Activated CD4-positive, alpha-beta T cell treated with anti-CD3 and anti-CD28 coated beads, Interleukin-2, amount 10 ng/mL, durations not matched to agents 24 days and 14 days (primary cell): ENCODE measurements at places on chromosomes 12 and 14.

DNA sequence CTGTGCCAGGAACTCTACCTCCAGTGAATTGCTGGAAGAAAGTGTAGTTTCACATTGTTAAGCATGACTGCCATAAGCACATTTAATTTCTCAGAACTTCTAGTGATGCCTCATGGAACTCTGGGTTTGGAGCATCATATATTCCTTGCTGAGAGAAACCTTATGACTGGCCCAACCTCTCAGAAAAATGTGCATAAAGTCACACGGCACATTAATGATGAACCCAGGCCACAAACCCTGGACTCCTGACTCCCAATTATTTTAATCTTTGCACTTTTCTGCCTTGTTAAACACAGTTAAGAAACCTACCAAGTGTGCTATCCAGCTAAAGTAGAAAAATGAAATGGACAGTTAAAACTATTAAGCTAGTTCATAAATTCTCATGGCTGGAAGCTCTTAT is 5.6 kb downstream of the TCP11L2 start:
- no peak for DNase-seq

DNA sequence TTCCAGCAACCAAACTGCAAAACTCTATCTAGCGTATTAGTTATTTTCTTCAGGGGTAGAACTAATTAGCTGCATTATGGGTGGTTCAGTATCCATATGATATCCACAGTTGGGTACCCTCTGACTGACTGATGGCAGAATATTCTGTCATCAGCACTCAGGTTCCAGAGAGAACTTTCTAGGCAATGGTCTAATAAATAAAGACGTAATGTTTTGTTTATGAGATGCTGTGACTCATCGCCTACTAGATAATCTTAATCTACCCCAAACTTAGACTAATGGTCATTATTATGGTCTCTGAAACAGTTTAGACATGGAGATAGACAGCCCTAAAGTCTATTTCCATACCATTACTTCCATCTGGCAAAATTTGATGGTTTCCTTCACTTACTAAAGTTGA is 220.1 kb downstream of the MED13L start:
- no peak for DNase-seq

DNA sequence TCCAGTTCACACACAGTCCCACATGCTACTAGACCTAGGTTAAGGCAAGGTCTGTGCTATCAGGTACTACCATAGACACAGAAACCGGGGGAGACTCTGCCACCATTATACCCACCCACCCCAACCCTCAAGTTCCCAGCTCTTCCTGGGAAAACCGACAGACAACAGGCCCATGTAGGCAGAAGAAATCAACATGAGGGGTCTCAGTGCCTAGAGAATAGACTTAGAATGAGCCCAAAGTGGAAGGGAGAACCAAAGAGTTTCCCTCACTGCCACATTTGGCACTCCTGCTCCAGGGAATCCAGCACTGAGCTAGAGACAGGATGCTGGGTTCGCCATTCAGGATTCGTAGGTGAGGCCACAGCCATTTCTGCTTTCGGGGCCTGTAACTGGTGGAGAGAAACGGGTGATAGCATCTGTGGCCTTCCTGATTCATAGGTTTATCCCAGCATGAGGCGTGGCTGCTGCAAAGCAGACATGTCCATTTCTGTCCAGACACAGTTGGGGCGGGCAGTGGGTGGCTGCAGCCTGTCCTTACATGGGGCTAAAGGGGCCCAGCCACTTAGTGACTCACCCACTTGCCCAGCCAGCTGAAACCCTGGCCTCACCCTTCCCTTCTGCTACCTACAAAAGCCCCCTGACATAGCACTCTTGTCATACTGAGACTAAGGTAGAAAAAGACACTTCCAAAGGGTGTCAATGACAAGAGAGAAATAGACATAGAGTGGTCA is 69.4 kb downstream of the IRF2BPL start:
- DNase-seq: peak; percentile 65

GRCh38 chr14:49405291-49405690 is 180.9 kb downstream of the RPS29 start:
- no peak for DNase-seq

DNA sequence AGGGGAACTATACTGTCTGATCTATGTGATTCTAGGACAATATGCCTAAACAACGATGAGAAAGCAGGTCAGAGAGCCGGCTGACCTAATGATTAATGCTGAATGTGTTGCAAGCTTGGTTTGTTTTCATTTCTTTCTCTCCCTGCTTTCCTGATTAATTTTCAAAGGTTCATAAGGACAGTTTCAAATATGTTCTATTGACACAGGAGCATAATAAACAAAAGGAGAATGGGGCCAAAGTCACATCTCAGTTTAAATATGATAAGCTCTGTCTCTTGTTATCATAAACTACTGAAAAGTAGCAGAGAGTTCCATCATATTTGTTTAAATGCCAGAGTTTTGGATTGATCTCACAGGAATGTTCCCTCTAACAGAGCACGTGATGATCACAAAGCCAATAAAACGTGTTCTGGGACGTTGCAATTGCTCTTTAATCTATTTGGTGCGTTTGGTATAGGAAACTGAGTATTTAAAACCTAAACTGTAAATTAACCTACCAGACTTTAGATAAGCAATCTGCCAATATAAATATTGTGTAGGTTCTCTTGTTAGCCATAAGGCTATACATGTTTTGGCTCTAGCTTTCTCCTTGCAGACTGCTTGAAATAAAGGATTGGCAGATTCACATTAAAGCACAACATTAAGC is 3.7 kb upstream of the HSD17B6 start:
- no peak for DNase-seq

GRCh38 chr14:68978172-68978911 is 760 bp downstream of the ACTN1 start:
- peak; percentile 84 for DNase-seq

DNA sequence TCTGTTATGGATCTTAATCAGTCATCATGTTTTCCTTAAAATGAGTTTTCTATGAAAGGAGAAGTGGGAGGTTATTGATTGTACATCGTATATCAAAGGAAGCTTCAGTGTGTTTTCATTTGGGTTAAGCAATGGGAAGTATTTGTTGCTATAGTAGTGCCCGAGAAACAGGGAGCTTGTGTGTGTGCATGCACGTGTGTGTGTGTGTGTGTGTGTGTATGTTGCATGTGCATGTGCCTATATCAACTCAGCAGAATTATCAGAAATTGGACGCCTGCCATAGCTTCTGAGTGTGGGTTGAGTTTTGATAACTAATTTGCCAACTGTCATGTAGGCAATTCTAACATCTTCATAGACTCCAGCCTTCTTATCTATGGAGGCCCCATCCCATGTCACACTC is 246.1 kb upstream of the CRY1 start:
- no peak for DNase-seq

DNA sequence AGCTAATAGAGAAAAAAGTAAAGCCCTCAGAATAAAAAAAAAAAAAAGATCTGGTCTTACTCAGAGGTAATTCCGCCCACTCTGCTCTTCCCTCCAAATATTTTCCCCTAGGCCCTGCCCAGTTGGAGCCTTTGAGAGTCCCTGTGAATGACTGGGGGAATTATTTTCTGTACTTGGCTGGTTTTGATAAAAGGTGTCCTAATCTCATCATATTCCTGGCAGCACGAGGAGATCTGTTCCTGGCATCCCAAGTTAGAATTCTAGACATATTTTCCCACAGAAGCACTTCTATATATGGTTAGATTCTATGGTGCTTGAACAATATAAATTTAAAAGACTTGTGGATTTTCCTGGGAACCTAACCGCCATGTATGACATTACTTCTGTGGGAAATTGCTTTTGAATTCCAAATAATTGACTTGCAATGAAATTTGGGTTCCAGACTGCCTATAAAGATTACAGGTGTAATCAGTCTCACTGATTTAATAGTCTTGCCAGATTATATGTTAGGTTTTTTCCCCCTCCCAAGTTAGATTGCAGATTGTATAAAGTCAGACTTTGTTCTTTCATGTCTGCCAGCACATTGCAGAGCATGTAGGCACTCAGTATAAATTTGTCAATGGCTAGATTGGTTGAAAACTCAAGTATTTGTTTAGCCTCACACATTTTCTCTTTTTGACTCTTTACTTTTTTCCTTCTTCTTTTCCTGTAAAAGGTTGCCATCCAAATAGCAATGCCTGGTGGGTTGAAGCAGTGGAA is 12.3 kb downstream of the GPX2 start:
- DNase-seq: no peak

DNA sequence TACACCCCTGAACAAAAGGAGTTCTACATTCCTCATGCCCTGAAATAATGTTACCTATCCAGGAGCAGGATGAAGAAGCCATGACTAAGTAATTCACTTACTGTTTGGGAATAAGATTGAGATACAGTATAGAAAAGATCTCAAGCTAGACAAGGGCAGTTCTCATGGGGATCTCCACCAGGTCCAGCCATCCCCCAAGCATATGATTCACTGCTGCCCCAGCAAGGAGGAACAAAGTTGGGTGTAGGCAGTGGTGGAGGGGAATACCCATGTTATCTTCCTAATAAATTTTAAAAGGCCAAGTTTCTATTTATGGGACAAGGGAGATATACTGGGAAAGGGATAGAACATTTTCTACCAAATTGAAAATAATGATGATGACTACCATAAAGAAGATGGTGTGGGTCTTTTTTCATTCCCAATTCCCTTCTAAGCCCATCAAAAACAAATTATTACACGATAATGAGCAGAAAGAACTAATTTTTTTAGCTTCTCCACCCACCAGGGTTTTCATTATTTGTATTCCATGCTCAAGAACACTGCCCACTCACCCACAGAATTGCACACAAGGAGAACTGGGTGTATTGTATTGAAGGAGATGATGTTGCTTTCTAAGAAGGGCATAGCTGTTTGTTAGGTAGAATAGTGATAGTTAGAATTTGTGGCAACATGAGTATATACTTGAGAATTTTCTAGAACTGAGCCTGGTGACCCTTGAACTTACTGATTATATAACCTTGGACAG is 204.6 kb downstream of the BTG1 start:
- no peak for DNase-seq

DNA sequence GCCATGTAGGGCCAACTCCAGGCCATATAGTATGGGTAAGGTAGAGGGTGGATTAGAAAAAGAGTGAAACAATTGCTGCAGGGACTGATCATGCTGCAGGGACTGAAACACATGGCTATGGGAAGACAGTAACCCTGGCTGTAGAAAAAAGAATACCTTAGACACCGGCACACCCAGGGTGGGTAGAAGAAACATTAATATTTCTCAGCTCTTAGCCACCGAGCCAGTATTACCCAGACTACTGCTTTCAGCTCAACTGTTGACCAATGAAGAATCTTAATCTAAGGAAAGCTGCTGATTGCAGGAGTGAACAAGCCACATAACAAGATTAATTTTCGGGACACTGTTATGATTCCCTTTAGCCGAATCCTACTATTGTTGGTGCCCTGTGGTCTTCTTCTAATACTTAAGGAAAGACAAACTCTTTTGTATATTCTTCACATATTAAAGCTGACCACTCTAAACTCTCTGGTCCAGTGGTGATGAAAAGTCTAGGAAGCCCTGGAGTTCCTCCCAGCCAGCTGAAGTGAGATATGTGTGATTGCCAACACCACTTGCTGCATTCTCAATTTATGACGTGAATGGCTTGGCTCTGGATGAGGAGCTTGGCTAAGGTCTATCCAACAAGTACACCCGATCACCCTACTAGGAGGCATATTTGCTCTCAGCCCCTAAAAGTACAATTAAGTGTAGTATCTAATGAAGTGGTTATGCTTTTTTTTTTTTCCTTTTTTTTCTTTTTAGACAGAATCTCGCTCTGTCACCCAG is 69.2 kb downstream of the NOVA1 start:
- DNase-seq: no peak

- no peak for DNase-seq
Measured at GRCh38 chr12:24360907-24361306, 411.4 kb upstream of the SOX5 start.

- DNase-seq: no peak
Measured at GRCh38 chr14:75391953-75392352, 35.9 kb upstream of the JDP2 start.

- DNase-seq: peak; percentile 87
Measured at GRCh38 chr12:127677537-127678131, 589.3 kb upstream of the TMEM132C start.

DNA sequence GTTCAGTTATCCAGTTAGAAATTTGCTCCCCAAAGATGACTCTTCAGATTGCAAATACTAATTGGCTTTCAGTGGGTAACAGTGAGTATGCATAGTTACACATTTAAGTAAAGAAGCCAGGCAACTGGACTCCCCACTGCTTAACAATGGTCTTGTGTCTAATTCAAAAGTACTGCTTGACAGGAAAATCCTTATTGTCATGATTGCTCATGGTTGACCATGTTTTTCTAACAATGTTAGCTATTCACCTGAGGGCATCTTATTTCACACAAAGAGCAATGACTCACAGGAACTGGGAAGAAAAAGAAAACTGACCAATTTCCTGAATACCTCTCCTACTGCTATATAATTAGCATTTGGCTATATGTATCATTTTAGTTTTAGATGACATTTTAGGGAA is 33.7 kb upstream of the ALG10B start:
- no peak for DNase-seq

DNA sequence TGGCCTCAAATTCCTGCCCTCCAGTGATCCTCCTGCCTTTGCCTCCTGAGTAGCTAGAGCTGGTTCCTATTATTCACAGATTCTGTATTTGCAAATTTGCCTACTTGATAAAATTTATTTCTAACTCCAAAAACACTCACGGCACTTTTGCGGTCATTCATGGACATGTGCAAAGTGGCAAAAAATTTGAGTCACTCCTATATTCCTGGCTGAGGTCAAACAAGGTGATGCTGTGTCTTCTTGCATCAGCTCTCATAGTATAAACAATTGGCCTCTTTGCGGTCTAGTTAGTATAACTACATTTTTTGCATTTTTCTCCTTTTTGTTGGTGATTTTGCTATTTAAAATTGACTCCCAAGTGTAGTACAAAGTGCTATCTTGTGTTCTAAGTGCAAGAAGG is 24.7 kb downstream of the ATF1 start:
- no peak for DNase-seq

DNA sequence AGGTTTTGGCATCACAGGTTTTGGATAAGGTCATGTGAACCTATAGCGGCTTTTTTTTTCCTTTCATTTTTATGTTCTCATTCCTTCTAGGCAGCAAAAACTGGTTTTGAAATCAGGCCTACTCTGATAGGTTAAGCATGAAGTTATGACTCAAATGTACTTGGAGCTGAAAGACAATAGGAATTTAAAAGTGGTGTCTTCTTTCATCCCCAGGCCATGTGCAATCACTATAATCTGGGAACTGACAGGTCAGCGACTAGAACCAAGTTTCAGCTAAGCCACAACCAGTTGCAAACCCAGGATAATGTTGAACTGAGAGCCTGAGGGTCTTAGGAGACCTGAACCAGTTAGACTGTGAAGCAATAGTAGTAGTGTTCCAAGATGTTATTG is 74.3 kb downstream of the ANO6 start:
- DNase-seq: no peak

DNA sequence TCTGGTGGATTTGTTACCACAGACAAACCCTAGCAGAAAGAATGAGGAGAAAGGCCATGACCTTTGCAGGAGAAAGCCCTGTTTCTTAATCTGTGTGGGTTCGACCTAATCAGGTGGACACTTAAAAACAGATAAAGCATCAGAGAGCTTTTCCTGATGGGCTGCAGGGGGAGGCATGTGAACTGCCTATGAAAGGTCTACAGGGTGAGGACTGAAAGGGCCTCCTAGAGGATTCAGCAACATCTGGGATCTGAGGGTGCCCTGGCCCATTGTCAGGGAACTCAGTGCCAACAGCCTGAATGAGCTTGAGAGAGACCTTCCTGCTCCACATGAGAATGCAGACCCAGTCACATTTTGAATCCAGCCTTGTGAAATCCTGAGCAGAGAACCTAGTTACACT is 178.8 kb upstream of the DDHD1 start:
- no peak for DNase-seq

- DNase-seq: no peak
Measured at GRCh38 chr12:94717108-94717507, 66.8 kb upstream of the TMCC3 start.

GRCh38 chr12:101127521-101128219 is 82.4 kb downstream of the SLC5A8 start:
- DNase-seq: no peak
